ENCODE measurements at places on chromosomes 7 and 10. TPM values are rescaled to one million over a fixed set of nuclear protein-coding genes. Genes with fewer than 3 reads are reported as not detected.

TRPV5 gene
- total RNA-seq = not detected

SLC18A3 gene
- total RNA-seq = not detected

ARMS2 gene
- not detected for total RNA-seq

AKR1B15 gene
- not detected for total RNA-seq

TBX20 gene
- total RNA-seq = not detected

GIMAP4 gene
- 41.7 TPM for total RNA-seq

ASAH2 gene
- total RNA-seq = 0.38 TPM

IRF5 gene
- total RNA-seq = 18.1 TPM

CCDC7 gene
- total RNA-seq = 21.3 TPM

OR6V1 gene
- total RNA-seq = not detected

TCF7L2 gene
- total RNA-seq = 22.5 TPM

PNLIP gene
- total RNA-seq = 1.1 TPM

IGFBP3 gene
- 713 TPM for total RNA-seq

FBXO24 gene
- not detected for total RNA-seq

UCN3 gene
- not detected for total RNA-seq

SYT15 gene
- total RNA-seq = 3.4 TPM

LBX1 gene
- not detected for total RNA-seq

GPR37 gene
- total RNA-seq = 0.31 TPM

MYL10 gene
- not detected for total RNA-seq

HTRA1 gene
- total RNA-seq = 240 TPM

LRRD1 gene
- total RNA-seq = 0.12 TPM

BRAF gene
- total RNA-seq = 41.5 TPM

EPHB6 gene
- total RNA-seq = 16.9 TPM

NEBL gene
- total RNA-seq = 17.4 TPM

RADIL gene
- total RNA-seq = 1.1 TPM
